ENCODE measurements at places on chromosomes 16 and 17.

- DNase-seq, result peak; percentile 50
Observed at GRCh38 chr17:77374170-77374936, 233.6 kb downstream of the SEC14L1 start.

GRCh38 chr17:72145962-72146361 lies 25.1 kb downstream of the SOX9 start:
- no peak for DNase-seq

DNA sequence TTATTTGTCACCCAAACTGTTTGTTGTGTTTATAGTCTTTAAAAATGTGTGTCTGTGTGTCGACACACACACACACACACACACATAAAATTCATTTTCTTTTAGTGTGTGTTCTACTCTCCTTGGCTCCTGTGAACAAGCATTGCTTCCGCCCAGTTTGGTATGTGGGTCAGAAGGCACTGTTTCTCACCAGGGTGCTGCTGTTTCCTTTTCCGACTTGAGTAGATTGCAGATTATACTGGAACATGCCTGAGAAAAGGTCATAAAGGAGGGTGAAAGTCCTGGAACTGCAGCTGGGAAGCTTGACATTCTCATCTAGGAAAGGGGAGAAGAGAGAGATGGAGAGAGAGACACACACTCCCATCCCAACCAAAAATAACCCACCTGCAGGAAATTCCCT lies 330.3 kb downstream of the BCAS3 start:
- no peak for DNase-seq

GRCh38 chr17:37300683-37301082 lies 75.1 kb upstream of the C17orf78 start:
- no peak for DNase-seq

DNA sequence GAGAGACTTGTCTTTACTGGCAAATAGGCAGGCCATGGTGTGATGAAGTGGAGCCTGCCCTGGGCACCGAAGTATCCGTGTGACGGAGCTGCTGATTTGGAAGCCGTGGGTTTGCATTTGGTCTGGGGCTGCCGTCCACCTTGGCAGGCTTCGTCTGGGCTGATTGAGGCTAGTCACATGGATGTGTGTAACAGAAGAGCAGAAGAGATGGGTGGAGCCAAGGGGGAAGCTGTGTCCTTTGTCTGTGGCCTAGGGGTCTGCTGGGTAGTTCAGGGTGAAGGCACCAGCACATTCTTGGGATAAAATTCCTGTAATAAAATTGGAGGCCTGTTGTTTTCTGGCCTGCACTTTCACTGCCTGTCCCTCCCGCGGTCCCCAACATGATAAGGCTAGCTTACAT lies 106.1 kb downstream of the AATF start:
- no peak for DNase-seq

- no peak for DNase-seq
Observed at GRCh38 chr16:24085666-24086065, 170.5 kb upstream of the CACNG3 start.

DNA sequence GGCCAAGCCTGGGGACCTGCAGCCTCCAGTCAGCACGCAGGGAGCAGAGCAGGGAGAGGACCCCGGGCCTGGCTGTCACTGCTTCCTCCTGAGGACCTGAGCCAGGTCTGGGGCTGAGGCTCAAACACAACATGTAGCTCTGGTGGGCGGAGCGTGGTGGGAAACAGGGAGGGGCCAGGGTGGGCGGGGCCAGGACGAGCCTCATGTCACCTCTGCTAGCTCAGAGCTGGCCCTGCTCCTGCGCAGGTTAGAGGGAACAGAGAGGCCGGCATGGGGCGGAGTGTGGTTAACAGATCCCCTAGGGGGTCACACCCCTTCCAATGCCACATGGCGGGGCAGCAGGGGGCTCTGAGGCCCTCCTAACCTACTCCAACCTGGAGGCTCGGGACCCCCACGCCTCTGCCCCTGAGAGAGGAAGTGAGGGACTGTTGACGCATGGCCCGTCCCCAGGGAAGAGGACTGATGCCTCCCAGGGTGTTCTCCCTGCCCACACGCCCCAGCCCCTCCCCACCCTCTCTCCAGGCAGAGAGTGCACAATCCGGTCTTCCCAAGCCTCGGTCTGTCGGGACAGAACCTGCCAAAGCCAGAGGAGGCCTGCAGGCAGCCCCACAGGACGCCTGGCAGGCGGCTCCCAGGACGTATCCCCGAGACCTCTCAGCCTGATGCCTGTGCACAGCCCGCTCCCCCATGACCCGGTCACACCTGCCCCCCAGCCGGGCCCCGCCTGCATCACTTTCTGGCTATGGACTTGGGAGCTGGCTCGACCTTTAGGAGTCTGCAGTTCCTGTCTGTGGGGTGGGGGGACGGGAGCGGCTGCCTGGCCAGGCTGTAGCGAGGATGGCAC lies 15.2 kb downstream of the PIEZO1 start:
- no peak for DNase-seq

GRCh38 chr17:47821031-47821423 lies 567 bp downstream of the OSBPL7 start:
- DNase-seq, result no peak

DNA sequence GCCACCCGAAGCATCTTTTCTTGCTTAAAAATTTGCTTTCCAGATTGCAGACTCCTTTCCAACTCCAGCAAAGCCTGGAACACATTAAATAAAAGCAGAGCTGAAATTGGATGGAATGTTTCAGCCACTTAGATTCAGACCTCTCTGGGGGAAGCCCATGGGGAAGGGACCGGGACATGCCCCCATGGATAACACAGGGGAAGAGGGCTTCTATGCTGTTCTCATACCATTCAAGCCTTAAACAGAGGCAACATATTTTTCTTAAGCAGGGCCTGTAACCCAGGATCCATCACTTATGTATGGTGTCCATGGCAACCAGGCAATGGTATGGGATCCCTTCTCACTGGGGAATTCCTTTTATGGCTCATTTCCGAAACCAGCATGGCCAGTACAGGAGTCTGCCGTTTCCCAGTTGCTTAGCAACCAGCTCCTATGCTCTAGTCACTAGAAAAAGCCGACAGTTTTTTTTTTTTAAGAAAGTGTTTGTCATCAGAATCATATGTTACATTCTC lies 62.0 kb upstream of the MARCHF10 start:
- DNase-seq, result no peak

DNA sequence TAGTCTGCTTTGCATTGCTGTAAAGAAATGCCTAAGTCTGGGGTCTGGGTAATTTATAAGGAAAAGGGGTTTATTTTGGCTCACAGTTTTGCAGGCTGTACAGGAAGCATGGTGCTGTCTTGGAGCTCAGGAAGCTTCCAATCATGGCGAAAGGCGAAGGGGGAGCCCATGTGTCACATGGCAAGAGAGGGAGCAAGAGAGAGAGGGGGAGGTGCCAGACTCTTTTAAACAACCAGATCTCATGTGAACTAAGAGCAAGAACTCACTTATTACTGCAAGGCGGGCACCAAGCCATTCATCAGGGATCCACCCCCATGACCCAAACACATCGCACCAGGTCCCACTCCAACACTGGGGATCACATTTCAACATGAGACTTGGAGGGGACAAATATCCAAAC lies 148.2 kb upstream of the HS3ST2 start:
- DNase-seq, result no peak

DNA sequence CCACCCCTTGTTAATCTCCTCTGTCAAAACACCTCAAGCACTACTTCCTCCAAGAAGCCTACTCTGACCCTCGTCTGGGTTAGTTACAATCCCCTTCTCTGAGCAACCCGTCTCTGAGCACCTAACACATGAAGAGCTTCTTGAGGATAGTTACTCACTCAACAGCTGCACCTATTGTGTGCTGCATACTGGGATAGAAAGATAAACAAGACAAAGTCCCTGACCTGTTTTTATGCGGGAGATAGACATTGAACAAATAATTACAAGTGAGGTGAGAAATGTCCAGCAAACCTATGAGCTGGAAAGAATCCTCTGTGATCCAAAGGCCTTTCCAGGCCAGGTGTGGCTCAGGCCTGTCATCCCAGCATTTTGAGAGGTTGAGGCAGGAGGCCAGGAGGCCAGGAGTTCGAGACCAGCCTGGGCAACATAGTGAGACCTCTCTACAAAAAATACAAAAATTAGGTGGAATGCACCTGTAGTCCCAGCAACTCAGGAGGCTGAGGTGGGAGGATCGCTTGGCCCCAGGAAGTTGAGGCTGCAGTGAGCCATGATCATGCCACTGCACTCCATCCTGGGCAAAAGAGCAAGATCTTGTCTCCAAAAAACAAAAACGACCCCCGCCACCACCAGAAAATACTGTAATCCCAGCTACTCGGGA lies 5.5 kb upstream of the ZNF771 start:
- no peak for DNase-seq

DNA sequence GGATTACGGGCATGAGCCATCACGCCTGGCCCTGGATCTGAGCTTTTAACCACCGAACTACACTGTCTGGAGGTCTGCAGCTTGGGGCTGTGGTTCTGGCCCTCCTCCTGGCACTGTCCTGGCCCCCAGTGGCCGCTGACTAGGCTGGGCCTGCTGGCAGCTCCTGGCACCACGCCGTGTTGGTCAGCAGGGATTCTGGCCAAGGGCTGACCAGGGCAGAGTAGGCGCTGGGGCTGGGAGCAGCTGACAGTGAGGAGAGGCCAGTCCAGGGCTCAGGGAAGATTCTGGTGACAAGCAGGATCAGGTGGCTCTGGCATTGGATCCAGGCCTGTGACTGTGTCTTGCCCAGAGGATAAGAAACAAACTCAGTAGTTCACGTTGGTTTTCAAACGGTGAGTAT lies 14.6 kb downstream of the EEF2K start:
- DNase-seq, result no peak

DNA sequence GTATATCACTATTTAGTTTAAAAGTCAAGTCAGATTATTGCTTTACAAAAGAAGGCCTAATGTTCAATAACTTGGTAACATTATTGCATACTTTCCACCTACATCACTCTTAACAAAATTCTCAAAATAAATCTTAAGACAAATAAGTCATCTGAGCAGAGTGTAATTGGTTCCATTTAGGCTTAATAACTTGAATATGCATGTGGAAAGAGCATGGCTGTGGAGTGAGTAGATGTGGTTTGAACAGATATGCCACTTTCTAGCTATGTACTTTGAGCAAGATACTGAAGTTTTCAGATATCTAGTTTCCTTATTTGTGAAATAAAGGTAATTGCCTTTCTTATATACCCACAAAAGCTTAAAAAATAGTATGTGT lies 6.7 kb upstream of the EVI2A start:
- no peak for DNase-seq

GRCh38 chr16:1414532-1415260 lies at the start of gene UNKL:
TSS of gene UNKL (minus strand) at chr16:1414704. CDS start at chr16:1414691, 13 bp downstream.
- DNase-seq, result peak; percentile 74

DNA sequence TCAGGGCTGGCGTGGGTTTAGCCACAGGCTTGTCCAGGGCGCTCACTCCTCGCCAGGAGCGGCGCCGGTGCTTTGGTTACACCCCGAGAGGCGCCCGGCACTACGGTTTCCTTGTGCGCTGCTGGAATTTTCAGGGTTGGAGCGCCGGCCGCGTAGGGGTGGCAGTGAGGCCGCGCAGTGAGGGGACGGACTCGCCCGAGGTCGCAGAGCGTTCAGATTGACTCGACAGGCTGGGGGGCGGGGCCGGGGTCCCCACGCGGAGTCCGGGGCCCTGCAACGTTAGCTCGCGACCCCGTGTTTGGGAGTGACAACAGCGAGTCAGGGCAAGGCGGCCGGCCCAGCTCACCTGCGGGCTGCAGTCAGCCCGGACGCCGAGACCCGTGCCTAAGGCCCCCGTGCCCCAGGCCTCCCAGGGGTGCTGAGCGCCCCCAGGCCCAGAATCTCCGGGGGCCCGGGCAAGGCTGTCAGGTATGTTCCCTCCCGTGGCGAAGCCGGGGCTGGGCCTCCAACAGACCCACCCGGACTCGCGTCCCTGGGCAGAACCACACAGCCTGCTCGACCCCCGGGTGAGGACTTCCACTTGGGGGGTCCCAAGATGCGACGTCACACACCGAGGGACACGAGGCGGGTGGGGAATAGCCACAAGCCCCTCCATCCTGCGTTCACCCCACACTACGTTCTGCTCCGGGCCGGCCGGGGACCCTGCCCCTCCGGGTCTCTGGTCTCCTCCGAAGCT lies 1.3 kb upstream of the ACTG1 start:
- no peak for DNase-seq

- no peak for DNase-seq
Observed at GRCh38 chr17:43176119-43176570, 5.1 kb downstream of the NBR1 start.

DNA sequence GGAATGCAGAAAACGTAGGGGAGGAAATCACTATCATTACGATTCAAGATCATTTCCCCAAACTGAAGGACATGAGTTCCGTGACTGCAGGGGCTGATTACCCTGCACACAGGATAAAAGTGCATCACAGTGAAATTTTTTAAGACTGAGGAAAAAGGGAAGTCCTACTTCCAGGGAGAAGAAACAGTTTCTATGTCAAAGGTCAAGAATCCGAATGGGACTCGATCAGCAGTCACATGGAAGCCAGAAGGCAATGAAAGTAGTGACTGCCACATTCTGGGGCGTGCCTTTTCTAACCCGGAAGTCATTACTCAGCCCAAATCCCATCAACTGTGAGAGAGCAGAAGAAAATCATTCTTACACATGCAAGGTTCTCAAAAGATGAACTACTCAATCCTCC lies 12.1 kb downstream of the ZZEF1 start:
- no peak for DNase-seq

All from activated CD8-positive, alpha-beta memory T cell treated with anti-CD3 and anti-CD28 coated beads for 48 hours (primary cell).